ENCODE measurements at places on chromosomes 6 and 20.

DNA sequence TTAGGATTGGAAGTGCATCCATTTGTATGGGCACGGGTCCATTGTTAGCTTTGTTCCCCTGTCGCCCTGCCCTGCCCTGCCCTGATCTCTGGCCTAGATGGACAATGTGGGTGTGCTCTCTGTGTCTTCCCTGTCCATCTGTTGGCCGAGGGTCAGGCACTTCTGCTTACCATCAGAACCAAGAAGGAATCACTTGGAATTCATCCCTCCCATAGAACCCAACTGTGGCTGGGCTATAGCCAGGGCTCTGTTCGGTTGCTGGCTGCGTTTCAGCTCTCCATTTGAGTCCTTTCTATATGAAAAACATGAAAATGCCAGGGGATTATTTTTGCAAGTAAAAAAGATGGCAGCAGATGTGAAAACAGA lies 26.6 kb upstream of the TULP4 start:
- peak; percentile 47 for DNase-seq

DNA sequence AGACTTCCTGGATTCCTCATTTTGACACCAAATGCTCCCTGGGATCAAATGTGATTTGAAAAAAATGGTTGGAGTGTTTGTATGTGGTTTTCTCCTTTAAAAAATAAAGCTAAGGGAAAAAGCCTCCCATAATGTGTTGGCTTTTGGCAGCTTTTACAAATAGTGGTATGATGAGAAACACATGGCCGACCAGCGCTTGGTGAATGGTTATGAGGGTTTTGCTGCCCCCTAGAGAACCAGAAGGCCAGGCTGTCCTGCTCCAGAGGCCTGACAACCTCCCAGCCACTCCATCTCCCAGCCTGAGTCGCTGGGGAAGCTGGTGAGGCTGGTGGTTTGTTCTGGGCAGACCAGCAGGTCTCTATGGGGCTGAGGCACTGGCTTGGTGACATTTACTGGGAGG lies 69.3 kb downstream of the CLIC5 start:
- peak; percentile 94 for DNase-seq

DNA sequence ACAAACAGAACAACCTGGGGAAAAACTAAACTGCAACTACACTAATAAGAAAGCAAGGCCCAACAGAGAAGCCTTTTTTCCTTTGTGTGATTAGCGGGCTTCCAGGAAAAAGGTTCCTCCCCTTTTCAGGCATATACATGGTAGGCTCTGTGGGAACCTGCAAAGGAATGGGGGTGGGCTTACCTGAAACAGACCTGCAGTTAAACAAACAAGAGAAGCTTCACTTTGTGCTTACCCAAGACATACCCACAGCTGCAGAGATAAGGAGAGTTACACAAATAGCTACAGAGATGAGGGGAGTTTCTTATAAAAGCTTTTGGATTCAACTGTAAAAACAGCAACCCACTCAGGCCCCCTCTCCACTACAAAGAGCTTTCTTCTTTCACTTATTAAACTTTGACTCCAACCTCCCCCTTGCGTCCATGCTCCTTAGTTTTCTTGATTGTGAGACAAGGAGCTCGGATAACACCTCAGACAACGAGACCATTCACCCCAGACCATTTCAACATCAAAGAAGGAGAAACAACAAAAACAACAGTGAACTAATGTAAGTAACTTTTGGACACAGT lies 30.9 kb downstream of the RNF146 start:
- no peak for DNase-seq

DNA sequence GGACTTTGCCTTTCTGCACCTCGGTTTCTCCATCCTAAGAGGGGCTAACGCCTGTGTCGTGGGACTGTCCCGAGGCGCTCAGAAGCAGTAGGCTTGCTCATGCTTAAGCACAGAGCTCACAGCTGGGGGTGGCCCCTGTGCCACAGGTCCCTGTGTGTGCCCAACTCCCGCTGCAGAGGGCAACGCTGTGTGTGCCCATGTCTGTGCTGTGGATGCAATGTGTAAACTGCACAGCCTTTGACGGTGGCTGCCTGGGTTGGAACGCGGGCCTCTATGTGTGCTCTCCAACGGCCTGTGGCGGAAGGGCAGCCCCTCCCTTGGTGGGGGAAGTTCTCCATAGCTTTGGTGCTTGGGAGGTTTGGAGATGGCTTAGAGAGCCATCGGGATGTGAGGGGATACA lies 10.7 kb upstream of the GATA5 start:
- DNase-seq, result no peak

- DNase-seq, result no peak
Measured at GRCh38 chr20:19129976-19130612, 82.3 kb upstream of the SLC24A3 start.

- peak; percentile 76 for DNase-seq
Measured at GRCh38 chr6:137848672-137849071, 18.4 kb upstream of the TNFAIP3 start.

- DNase-seq, result peak; percentile 75
Measured at GRCh38 chr6:18415671-18416340, 28.7 kb downstream of the RNF144B start.

- DNase-seq, result no peak
Measured at GRCh38 chr6:31764198-31764597, 1.7 kb downstream of the SAPCD1 start.

GRCh38 chr20:46246559-46246958 lies 61.7 kb downstream of the CDH22 start:
- DNase-seq, result no peak

DNA sequence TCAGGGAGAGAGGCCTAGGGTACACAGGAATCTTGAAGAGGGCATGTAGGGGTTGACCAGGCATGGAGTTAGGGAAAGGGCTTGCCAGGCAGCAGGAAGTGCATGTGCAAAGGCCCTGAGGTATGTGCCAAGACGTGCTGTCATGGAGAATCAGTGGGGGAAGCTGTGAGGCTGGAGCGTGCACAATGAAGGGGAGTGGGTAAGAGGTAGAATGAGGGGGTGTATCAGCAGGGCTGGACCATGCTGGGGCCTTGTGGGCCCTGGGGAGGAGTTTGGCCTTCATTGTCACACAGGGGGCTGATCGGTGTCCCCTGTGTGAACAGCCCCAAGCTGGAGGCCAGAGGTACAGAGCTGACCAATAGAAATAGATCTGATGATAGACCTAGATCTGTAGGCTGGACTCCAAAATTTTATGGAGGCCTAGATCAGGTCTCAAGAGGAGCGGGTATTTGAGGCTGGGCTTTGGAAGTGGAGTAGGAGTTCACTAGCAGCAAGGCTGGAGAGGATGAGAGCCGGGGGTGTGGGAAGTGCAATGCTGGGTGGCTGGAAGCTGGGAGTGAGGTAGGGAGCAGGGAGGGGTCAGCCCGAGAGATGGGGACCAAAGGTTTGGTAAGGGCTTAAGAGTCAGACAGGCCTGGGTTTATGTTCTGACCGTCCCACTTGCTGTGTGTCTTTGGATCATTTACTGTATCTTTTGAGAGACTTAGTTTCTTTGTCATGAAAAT lies 3.0 kb downstream of the SRC start:
- no peak for DNase-seq

DNA sequence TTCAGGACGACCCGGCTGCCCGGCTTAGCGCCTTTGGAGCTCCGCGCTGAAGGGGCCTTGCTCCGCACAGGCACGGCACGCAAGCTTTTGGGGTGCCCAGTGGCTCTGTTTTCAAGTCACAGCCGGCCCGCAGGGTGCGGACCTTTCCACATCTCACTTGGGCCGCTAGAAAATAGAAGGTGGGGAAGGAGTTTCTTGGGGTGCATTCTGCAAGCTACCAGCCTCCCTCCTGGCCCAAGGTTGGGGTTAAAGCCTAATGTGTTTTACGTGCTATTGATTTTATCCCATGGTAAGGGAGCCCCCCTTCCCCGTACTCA lies 561 bp downstream of the KAT14 start:
- no peak for DNase-seq

GRCh38 chr20:51139891-51140290 lies 117.0 kb upstream of the KCNG1 start:
- DNase-seq, result no peak

DNA sequence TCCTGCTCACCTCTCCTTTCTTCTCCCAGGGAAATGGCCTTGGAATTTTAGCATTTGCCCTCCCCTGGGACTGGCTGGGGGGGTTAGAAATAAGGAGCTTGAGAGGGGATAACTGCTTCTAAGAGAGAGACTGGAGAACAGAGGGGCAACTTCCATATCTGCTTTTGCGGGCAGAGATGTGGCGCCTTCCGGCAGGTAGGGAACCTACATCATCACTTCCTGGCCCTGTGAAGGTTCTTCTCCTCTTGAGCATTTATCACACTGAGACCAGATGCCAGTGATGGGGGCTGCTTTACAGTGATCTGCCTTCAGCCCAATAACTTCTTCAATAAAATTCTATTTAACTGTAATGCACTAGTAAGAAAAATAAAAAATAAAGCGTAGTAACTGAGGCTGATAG lies 48.1 kb downstream of the TBC1D7 start:
- DNase-seq, result no peak

GRCh38 chr6:119536666-119537065 lies 187.1 kb upstream of the MAN1A1 start:
- DNase-seq, result no peak

- no peak for DNase-seq
Measured at GRCh38 chr20:51398552-51398951, 144.0 kb downstream of the NFATC2 start.

DNA sequence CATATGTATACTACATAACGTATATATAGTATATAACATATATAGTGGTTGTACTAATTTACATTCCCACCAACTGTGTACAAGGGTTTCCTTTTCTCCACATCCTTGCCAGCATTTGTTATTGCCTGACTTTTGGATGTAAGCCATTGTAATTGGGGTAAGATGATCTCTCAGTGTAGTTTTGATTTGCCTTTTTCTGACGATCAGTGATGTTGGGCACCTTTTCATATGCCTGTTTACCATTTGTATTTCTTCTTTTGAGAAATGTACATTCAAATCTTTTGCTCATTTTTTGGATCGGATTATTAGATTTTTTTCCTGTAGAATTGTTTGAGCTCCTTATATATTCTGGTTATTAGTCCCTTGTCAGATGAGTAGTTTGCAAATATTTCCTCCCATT lies 11.4 kb downstream of the SYNJ2 start:
- DNase-seq, result no peak

GRCh38 chr6:141914646-141915045 lies 218.1 kb upstream of the GJE1 start:
- DNase-seq, result no peak

- peak; percentile 20 for DNase-seq
Measured at GRCh38 chr6:129212081-129212480, 329.1 kb downstream of the LAMA2 start.

DNA sequence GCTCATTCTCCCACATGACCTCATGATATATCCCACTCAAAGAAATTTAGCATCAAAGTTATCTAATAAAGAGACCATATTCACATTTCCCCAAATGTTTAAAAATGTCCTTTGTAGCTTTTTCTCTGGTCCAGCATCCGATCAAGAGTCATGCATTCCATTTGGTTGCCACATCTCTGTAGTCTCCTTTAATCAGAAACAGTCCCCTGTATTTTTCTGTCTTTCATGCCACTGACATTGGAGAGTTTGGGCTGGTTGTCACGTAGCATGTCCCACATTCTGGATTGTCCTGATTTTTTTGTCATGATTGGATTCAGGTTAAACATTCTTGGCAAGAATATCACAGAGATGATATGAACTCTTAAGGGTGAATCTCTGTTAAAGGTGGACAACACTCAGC lies 55.7 kb downstream of the SNX5 start:
- peak; percentile 78 for DNase-seq

All from fibroblast of upper back skin (primary cell).